ENCODE measurements at places on chromosomes 13 and 19.

DNA sequence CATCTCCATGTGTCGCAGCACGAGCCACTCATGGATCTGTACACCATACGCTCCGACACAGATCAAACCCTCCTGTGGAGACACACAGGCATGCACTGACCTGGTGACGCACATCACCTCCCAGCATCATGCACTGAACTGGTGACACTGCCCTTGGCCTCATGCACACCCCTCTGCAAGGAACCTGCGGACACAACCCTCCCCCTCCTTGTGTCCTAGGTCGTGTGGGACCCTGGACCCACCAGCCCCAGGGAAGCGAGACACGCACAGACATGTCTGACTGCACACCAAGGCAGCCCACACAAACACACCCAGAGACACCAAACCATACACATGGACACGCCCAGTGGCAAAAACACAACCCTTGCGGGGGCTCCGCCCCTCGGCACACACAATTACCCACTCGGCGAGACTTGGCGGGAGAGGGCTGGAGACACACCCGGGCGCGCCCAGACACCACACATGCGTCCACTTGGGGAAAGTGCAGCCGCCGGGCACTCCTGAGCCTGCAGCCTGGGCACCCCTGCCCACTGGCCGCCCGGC is 2.0 kb upstream of the KCNN4 start:
- DNase-seq = no peak

DNA sequence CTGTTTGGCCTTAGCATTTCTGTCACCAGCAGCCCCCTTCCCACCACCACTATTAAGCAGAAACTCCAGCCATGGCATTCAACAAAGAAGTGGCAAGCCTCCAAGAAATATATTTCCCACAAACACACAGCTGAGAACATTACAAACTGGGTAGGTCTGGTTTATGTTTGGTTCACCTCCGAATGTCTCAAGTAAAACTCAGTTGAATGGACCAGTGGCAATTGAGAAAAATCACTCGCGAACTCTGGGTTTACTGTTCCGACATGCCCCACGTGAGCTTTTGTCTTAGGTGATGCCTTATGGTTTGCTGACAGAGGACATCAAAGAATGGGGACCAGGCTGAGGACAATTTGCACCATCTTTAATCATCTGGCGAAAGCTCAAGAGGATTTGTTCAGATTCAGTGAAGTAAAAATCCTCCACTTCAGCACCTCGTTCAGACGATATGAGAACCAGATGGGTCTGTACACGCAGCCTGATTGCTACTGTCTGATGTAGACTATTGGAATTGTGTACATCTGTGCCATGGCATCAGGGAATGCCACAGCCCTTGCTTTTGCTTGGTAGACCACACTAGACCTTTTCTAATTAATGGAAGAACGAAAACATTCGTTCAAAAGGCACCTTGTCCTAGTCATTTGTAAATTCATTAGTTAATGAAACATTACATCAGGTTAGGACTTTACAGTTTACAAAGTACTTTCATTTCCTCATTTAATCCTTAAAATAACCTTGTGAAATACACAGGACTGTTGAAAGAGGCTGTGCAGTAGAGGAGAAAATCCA is 59.4 kb downstream of the SLC10A2 start:
- DNase-seq = no peak

- DNase-seq = peak; percentile 25
Measured at GRCh38 chr13:94170145-94170571, 309.3 kb downstream of the DCT start.

DNA sequence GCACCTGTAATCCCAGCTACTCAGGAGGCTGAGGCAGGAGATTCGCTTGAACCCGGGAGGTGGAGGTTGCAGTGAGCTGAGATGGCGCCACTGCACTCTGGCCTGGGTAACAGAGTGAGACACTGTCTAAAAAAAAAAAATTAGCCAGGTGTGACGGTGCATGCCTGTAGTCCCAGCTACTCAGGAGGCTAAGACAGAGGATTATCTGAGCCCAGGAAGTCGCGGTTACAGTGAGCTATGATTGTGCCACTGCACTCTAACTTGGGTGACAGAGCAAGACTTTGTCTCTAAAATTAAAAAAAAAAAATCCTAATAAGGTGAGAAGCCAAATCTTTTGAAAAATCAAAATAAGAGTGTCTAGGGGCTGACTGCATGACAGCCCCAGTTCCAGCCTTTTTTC is 9.7 kb upstream of the CEBPA start:
- DNase-seq = no peak

DNA sequence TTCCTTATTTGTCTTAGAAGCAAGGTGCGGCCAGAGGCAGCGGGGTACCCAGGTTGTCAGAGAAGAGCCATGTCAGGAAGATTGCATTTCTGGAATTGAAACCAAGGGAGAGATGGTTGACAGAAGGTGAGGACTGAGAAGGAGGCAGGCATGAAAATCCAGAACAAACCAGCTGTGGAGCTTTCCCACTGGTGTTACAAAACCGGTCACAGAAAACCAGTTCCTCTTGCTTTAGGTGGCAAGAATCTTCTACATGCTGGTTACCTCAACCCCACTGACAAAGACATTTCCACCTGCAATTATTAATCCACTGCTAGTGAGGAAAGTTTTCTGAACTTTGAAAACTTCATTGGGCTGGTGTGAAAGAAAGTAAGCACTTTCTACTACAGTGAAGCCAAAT is 64.0 kb upstream of the MED4 start:
- DNase-seq = no peak

GRCh38 chr19:53432088-53432661 is 391 bp downstream of the ZNF761 start:
- peak; percentile 54 for DNase-seq

GRCh38 chr19:44025217-44025936 is at the start of gene ZNF222:
Gene ZNF222, plus strand, starts transcription at chr19:44025379. Its CDS starts 58 bp downstream, at chr19:44025437.
- peak; percentile 83 for DNase-seq

- DNase-seq = no peak
Measured at GRCh38 chr19:46878613-46879375, 18.0 kb downstream of the ARHGAP35 start.

GRCh38 chr13:49146950-49147355 is 73.2 kb upstream of the MLNR start:
- no peak for DNase-seq

- no peak for DNase-seq
Measured at GRCh38 chr19:3743486-3743885, 18.0 kb downstream of the APBA3 start.

GRCh38 chr19:42376177-42376555 is 13.9 kb downstream of the CNFN start:
- DNase-seq = no peak

DNA sequence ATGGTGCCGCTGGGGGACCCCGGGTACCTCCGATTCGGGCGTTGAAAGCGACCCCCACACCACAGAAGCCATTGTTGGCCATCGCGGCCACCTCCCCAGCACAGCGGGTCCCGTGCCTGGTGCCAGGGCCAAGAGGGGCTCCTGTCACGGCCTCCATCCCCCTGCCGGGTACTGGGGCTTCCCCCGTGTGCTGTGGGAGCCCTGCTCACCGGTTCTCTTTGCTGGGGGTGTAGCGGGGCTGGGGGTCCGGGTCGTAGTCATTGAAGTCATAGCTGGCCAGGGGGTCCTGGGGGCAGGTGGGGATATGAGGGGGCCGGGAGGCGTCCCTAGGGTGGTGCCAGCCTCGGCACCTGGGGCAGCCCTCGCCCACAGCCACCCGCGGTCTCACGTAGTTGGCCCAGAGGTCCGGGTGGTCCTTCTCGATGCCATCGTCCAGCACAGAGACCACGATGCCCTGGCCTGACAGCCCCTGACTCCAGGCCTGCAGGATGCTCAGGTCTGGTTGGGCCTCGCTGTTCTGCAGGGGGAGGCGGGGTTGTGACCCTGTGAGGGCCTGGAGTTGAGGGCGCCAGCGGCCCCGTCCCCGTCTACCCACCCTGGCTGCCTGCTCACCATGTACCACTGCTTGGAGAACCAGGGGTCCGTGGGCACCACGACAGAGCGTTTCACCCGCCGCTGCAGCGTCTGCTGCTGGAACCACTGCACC is 2.4 kb downstream of the PCSK4 start:
- DNase-seq = no peak

- no peak for DNase-seq
Measured at GRCh38 chr13:41058295-41059070, 2.8 kb upstream of the WBP4 start.

DNA sequence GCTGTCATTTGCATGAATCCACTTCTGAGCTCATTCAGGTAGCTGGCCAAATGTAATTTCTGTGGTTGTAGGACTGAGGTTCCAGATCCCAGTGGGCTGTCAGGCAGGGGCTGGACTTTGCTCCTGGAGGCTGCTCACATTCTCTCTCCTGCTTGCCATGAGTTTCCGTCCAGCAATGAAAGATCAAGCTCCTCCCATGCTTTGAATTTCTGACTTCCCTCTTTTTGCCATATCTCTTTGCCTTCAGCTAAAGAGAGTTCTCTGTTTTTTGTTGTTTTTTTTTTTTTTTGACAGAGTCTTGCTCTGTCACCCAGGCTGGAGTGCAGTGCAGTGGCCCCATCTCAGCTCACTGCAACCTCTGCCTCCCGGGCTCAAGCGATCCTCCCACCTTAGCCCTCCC is 76.9 kb downstream of the ING1 start:
- no peak for DNase-seq

- DNase-seq = no peak
Measured at GRCh38 chr13:29513002-29513980, 82.2 kb downstream of the SLC7A1 start.

DNA sequence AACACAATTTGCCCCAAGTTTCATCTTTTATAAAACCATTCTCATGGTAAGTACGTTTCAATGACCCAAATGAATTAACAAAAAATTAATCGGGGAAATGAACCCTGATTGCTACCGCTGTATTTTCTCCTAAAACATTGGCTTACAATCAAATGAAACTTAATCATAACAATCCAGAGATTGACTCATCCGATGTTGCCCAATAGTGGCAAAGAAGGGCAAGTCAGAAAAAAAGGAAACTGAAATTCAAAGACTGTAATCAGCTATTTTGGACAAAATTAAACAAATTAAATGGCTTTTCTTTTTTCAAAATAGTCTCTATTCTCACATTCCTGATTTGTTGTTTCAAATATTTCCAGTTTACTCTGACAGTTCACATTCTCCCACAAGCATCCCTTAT is 3.9 kb upstream of the ACOD1 start:
- DNase-seq = no peak

DNA sequence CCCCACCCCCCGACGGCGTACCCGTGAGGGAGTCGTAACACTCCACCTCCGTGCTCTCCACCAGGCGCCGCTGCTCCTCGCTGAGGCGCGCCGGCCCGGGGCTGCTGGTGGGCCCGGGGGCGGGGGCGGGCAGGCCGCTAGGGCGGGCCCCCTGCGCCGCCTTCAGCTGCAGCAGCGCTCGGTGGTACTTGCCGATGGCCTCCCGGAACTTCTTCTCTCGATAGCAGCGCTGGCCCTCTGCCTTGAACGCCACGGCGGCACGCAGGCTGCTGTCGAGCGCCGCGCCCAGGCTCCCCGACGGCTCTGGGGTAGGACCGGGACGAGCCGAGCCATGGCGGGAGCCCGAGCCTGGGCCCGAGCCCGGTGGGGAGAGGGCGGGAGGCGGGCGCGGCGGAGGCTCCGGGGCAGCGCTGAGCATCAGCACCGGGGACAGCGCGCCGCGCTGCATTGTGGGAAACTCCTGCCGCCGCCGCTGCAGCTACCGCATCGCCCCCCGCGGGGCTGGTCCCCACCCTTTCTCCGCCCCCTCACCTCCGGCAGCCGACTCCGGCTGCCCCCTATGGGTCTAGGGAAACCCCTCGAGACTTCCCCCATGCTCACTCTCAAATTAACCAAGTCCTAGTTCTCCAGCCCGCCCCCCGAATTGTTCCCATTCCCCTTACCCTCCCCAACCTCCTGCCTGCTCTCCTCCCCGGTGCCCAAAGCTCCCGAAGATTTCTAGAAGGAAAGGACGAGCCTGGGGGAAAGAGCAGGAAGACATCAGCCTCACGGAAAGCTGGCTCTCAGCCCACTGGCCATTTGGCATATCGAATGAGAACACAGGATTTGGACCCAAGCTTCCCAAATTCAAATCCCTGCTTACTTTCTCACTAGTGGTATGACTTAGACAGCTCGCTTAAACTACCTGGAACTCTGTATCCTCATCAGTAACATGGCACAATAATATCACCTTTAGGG is at the start of gene TTC9B:
Gene TTC9B, minus strand, starts transcription at position 451 of the 957 bp plus-strand sequence. Its CDS starts 3 bp downstream, at position 448.
- DNase-seq = peak; percentile 93
